Foreskin melanocyte (primary cell): ENCODE measurements at places on chromosomes 5 and 9.
A peak's percentile ranks its signal among the peaks of the same experiment; 100 is the strongest.

DNA sequence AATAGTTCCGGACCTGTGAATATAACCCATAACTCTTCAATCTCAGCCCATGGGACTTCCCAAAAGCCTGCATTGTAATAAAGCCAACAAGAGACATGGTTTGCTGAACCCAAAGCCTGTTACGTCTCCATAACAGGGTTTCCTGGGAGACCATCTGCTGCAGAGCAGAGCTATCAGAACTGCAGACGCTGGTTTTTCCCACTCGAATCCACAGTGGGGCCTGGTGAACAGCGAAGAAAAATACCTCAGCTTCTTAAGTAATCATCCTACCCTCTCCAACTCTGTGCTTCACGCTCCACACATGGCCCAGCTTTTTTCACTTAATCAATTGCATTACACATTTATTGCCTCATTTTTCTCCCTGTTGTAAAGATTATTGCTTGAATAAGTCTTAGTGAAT lies 409.5 kb upstream of the GRIA1 start:
- no peak for DNase-seq

DNA sequence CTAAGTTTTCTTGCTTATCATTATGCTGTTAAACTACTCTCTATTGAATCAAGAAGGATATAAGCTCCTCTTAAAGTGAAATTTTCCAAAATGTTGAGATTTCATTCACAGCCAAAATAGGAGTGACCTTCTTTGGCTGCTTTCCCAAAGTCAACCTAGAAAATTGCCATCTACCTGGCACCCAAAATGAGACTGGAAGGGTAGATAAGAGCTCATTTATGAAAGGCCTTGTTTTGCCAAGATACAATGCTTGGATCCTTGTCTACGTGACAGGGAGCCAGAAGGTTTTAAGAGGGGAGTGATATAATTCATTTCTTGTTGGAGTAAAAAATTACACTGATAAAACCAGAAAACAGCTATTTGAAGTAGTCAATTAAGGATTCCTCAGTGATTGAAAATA lies 287.1 kb downstream of the IZUMO3 start:
- DNase-seq, result no peak

DNA sequence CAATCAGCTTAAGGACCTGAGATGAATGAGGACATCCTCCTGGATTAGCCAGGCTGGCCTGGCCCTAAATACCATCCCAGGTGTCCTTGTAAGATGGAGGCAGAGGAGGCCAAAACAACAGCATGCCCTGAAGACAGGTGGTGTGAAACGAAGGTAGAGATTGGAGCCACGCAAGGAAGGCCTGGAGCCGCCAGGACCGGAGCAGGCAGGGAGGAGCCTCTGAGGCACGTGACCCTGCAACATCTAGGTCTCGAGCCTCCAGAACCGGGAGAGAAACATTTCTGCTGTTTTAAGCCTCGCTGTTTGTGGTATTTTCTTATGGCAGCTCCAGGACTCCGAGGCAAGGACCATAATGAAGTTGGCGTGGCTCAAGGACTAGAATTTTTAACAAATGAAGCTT lies 9.7 kb upstream of the COL5A1 start:
- DNase-seq, result no peak

DNA sequence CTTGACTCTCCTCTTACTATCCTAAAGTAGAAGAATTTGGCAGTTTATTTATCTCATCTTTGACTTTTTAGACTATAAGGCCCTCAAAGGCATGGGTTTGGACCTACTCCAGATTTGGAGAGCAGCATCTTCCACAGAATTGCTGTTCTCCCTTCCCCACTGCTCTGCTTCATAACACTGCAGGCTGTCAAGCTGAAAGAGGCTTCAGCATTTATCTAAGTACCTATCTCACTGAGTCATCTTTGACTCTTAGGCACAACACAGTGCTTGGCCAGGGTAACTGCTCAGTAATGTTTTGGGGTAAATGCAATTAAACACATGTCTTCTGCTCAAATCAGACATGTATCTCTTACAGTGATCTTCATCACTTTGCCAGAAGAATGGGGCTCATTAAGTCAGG lies 60.6 kb downstream of the GRIN3A start:
- no peak for DNase-seq

DNA sequence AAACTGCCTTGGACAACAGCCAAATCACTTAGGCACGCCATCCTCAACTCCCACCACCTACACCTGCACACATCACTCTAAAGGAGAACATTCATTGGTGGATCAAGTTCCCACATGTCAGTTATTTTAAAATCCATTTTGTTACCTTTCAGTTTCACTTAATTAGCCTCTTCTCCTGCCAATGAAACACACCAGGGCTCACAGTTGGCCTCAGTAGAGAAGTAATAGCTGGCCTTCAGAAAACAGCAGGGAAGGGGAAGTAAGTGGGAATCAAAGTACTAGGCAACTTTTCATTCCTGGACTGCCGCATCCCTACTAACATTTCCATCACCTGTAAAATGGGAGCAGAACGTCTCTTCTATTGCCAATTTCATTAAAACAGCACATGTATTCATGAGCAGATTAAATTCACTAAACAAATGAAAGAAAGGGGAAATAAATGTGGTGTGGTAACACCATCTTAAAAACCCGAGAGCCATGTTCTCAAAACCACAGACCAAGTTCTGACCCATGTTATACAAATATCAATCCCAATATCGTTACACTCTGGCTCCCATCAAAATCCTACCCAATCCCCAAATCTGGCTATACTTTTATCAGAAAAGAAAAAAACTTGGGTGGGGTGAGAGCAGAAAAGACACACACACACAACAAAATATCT lies 1.7 kb downstream of the SIL1 start:
- DNase-seq, result no peak

- DNase-seq, result no peak
These were observed 26.6 kb downstream of the GADD45G start for GRCh38 chr9:89631384-89631783.

GRCh38 chr5:54851449-54851848 lies 133.9 kb downstream of the ESM1 start:
- DNase-seq, result no peak

DNA sequence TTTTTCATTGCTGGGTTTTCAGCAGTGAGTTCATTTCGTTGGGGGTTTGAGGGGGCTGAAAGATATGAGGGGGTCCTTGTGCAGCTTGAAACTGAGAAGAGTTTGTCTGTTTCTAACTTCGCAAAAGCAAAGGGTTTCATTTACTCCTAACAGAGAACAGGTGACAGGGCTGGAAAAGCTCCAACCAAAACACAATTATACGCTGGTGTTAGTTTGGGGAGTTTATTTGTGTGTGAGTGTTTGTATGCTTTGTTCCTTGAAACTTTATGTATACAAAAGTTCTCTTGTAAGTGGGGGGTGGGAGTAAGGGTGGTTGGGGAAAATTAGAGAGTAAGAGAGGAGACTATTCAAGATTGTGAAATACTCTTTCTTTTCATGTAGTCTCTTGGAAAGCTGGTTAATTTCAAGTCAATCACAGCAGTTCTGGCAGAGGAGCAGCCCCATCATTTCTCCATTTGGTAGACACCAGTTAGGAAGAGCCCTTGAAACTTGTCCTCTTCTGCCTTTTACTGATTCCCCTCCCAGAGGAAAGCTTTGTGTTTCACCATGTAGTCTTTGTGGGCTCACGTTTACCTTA lies 881 bp downstream of the TNFAIP8 start:
- peak; percentile 80 for DNase-seq

DNA sequence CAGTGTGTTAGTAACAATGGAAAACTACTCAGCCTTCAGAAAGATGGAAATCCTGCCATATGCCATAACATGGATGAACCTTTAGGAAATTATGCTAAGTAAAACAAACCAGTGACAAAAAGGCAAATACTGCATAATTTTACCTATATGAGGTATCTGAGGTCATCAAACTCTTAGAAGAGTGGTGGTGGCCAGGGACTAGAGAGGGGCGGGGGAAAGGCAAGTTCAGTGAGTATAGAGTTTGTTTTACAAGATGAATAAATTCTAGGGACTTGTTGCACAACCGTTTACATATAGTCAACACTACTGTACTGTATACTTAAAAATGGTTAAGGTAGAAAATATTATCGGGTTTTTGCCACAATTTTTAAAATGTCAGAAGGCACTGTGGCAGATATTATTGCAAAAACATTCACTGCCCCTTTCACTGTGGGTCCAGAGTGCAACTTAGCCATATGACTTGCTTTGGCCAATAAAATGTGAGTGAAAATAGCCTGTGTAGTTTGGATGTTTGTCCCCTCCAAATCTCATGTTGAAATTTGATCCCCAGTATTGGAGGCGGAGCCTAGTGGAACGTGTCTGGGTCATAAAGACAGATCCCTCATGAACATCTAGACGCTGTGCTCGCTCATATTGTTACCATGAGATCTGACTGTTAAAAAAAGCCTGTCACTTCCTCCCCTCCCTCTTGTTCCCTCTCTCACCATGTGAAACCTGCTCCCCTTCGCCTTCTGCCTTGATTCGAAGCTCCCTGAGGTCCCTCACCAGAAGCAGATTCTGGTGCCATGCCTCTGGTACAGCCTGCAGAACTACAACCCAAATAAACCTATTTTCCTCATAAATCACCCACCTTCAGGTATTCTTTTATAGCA lies 9.5 kb downstream of the ZNF367 start:
- DNase-seq, result no peak

GRCh38 chr9:91245431-91246313 lies 116.0 kb downstream of the AUH start:
- no peak for DNase-seq

DNA sequence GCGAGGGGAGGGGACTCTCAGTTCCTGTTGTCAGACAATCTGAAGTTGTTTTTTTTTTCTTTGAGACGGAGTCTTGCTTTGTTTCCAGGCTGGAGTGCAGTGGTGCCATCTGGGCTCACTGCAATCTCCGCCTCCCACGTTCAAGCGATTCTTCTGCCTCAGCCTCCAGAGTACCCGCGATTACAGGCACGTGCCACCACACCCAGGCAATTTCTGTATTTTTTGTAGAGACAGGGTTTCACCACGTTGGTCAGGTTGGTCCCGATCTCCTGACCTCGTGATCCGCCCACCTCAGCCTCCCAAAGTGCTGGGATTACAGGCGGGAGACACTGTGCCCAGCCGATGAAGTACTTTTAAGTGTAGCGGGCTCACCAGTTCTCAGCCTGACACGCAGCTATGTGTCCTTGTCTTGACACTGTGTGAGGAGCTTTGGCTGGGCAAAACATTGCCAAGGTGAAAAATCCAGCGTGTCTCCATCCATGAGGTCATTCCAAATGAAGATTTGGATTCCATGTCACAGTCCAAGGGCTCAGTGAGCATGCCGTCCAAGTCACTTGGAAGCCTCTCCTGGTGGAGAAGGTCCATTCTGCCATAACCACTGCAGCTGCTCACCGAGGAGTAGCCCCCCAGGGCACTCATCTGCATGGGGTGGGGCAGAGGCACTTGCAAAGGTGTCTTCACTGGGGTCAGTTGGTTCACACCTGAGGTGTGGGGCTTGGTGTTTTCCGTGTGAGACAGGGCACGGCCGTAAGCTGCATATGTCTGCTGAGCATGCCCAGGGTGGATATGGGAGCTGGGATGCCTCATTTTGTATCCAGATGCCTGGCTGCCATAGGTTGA lies 32.0 kb downstream of the OR2V1 start:
- DNase-seq, result no peak

DNA sequence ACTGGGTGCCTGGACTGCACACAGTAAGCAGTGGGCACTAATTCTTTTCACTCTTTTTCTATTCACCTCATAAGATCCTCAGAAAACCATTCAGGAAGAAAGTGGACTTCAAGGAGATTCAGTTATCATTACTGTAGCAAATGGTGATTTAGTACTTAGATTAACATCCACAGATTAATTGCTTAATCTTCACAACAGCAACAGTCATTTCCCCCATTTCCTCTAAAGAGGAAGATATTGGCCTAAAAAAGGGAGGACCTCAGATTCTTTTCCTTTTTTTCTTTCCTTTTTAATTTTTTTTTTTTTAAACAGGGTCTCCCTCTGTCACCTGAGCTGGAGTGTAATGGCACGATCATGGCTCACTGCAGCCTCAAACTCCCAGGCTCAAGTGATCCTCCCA lies 64.4 kb downstream of the AUH start:
- no peak for DNase-seq

DNA sequence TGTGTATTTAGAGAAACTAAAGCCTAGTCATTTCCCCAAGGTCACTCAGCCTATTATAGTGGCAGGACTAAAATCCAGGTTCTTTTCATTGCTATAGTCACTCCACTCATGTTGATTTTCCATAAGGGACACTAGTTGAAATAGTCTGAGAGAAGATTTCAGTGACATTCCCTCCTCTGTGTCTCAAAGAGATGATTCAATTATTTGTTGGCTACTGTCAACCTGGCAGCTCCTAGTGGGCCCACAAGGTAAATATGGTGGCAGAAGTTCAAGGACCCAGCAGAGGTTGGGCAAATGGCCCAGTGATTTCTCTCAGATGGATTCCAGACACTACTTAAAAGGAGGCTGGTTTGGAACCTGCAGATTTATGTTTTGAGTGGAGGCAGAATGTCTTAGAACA lies 48.1 kb downstream of the G3BP1 start:
- DNase-seq, result no peak

DNA sequence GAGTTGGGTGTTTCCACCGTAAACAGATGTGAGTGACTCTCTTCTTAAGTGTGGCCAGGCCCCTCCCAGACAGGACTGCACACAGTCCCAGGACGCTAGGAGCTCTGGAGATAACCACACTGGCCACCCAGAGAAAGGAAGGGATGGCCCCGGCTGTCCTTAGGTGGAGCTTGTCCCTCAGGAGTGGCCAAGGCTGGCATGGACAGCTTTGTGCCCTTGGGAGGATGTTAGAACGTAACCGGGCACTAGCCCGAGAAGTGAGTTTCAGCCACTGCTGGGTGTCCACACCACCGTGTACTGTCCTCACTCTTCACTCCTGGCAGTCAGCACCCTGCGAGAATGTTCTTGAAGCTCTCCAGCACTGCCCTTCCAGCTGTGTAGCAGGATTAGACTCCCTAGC lies 35.8 kb upstream of the FCN2 start:
- no peak for DNase-seq

GRCh38 chr5:127933348-127933747 lies 150.2 kb upstream of the SLC12A2 start:
- no peak for DNase-seq

- DNase-seq, result peak; percentile 11
These were observed 330.6 kb downstream of the NR2F1-AS1 start for GRCh38 chr5:93250424-93250823.

GRCh38 chr5:115379622-115380344 lies 83.3 kb upstream of the CCDC112 start:
- no peak for DNase-seq

DNA sequence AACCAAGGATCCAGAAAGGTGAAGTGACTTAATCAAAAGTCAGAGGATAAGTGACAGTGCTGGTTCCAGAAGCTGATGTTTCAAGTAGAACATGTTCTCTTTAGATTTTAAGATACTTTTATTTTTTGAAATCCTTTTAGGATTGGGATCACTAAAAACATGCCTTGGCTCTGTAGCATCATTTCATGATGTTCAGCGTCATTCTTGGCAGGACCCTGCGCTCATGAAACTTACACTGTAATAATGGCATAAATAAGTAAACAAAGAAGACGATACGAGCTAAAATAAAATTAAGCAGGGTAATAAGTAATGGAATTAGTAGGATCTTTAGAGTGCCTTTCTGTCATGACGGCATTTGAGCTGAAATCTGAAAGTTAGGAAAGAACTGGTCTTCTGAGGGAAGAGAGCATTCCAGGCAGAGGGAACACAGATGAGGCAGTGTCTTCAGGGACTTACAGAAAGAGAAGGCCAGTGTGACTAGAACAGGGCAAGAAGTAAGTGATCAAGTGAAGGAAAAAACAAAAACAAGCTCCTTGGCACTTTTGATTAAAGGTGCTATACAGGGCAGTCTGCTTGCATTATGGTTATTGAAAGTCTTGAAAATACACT lies 19.9 kb downstream of the CTNNA1 start:
- no peak for DNase-seq
